ENCODE measurements at places on chromosomes 7 and 10. TPM values are rescaled to one million over a fixed set of nuclear protein-coding genes. Genes with fewer than 3 reads are reported as not detected.

HOXA9 gene
- total RNA-seq = 0.70 TPM

CFAP69 gene
- total RNA-seq = 3.3 TPM

SRI gene
- total RNA-seq = 126 TPM

EGR2 gene
- total RNA-seq = 0.52 TPM

IDI2 gene
- not detected for total RNA-seq

RET gene
- total RNA-seq = 0.83 TPM

RSPH10B2 gene
- not detected for total RNA-seq

POLL gene
- total RNA-seq = 17.3 TPM

C10orf67 gene
- 0.17 TPM for total RNA-seq

AQP1 gene
- total RNA-seq = 0.40 TPM

VSTM2A gene
- not detected for total RNA-seq

PLAC9 gene
- not detected for total RNA-seq

CCDC172 gene
- total RNA-seq = not detected

SLC13A1 gene
- total RNA-seq = not detected

PNLIPRP2 gene
- total RNA-seq = not detected

MPLKIP gene
- 35.5 TPM for total RNA-seq

IQCE gene
- total RNA-seq = 12.8 TPM

EPO gene
- not detected for total RNA-seq

KCND2 gene
- total RNA-seq = not detected

BLNK gene
- not detected for total RNA-seq

MSMB gene
- not detected for total RNA-seq

LRRC17 gene
- total RNA-seq = not detected

METTL27 gene
- 9.8 TPM for total RNA-seq

SCIN gene
- 0.66 TPM for total RNA-seq

NEUROD6 gene
- total RNA-seq = not detected

RAB19 gene
- total RNA-seq = not detected

INMT gene
- total RNA-seq = not detected

CFAP58 gene
- 0.10 TPM for total RNA-seq

DENND11 gene
- total RNA-seq = 7.2 TPM

SPDYE5 gene
- not detected for total RNA-seq

KIF11 gene
- total RNA-seq = 36.7 TPM

CDHR1 gene
- total RNA-seq = 0.07 TPM

LIPM gene
- not detected for total RNA-seq

DDX56 gene
- 140 TPM for total RNA-seq

CYP2C19 gene
- total RNA-seq = not detected

IFIT1B gene
- total RNA-seq = not detected

HOXA1 gene
- total RNA-seq = 3.1 TPM

GTF2IRD1 gene
- total RNA-seq = 25.3 TPM

SFXN3 gene
- 38.1 TPM for total RNA-seq
